SW 1271 (cell line): ENCODE measurements at places on chromosomes 2 and 18.

DNA sequence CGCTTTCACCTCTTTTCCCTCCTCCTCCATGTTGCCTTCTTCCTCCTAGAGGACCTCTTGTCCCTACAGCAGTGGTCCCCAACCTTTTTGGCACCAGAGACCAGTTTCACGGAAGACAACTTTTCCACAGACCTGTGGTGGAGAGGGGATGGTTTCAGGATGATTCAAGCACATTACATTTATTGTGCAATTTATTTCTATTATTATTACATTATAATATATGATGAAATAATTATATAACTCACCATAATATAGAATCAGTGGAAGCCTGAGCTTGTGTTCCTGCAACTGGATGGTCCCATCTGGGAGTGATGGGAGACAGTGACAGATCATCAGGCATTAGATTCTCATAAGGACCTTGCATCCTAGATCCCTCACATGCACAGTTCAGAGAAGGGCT lies 152.2 kb upstream of the NCKAP5 start:
- no peak for DNase-seq

DNA sequence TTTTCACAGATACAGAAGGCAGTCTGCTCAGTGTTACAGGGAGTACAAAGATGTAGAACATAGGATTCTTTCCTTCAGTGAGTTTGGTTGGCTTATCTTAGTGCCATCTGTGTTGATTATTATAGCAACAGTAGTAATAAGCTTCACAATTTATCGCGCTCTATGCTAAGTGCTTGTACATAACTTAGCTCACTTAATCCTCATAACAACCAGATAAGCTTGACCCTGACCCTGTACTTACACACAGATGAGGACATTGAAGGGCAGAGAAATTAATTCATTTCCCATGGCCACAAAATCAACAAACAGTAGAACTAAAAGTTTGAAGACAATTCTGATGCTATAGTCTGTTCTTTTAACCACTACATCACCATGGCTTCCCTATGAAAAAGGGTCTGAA lies 121.8 kb downstream of the SPHKAP start:
- no peak for DNase-seq

GRCh38 chr2:218000136-218000535 lies 2.7 kb downstream of the TNS1 start:
- DNase-seq, result no peak

DNA sequence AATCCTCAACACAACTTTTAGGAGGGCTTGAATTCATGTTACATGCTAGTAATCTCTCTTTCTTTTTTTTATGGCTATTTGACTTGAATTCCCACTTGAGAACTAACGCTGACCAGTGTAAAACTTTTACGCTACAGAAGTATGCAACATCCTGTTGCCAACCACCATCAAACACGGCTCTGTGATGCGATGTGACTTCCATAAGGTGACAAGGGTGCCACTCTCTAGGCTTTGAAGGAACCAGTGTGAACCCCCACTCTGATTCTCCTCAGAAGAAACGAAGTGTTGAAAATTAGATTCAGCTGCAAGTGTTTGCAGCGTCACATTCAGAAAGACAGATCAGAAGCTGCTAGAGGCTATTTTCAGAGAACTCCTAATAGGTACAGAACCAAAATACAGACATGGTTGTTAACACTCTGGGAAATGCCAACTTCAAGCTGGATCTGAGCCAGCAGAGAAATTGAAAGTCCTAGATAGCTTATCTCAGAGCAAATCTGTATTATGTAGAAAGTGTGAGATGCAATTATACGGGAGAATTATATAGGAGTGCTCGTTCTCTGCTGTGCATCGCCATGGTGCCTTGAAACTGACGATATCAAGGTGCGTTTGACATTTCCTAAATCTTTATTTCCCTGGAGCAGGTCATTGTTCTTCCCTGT lies 271.2 kb downstream of the LPIN1 start:
- no peak for DNase-seq

GRCh38 chr2:197450465-197450864 lies 2.9 kb upstream of the COQ10B start:
- DNase-seq, result no peak

DNA sequence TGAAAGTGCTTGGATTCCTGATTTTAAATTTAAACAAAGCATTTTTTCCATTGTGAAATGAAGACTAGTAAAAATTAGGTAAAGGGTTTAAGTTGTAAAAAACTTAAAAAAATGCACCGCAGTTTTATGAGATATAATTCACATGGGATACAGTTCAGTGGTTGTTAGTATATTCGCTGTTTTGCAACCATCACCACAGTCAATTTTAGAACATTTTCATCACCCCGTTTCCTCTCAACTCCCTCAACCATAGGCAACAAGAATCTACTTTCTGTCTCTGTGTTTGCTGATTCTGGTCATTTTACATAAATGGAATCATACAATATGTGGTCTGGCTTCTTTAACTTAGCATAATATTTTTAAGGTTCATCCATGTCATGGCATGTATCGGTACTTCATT lies 4.0 kb downstream of the DGKD start:
- DNase-seq, result no peak

DNA sequence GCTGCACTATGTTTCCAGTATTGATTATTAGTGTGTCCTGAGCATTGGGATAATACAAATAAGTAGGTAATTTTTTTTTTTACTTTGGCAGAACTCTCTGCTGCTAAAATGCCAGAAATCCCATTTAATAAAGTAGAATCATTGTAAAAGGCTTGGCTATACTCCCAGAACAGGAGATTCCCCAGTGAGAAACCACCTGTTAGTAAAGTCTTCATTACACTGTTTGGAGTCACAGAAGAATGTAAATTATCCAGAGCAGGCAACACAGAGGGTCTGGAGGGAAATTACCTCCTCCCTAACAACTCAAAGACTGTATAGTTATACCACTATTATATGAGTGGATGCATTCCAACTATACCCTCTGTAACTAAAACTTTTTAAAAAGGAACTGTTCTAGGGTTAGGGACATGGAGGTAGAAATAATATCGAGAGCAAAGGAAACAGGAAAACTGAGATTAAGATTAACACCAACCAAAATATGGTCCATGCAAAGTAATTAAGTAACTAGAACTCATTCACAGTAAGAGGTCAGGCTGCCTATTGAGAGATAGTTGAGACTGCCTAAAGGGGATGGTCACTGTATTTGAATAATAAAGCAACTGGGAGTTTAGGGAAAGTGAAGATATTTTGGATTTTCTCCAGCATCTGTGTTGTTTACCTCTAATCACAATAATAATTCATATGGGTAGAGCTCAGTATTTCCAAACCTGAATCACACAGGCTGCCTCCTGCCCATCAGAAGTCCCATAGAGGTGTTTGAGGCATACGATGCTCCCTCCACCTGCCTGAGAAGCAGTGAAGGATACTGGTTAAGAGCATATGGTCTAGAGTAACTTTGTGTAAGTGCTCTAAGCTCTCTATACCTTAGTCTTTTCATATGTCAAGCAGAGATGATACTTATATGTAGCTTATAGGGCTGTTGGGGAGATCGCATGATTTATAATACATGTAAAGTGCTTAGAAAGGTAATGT lies 34.4 kb downstream of the MAP2 start:
- DNase-seq, result no peak

DNA sequence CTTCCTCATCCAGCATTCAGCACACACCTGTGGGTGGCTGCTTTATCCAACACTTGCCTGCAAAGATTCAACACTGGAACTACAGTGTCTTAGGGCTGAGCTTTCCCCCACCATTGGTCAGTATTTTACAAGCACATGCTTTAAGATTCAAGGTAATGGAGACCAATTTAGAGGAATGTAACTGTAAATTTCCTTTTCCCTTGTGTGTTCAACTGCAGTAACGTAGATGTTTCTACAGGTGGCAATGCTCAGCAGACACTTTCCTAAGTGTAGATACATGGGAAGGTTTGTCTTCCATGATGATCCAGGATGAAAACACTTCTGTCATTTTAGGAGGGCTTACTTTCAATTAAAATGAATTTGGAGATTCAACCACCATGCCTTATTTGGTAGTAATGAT lies 143.6 kb upstream of the PXDN start:
- no peak for DNase-seq

GRCh38 chr2:29196792-29197788 lies 81.9 kb downstream of the CLIP4 start:
- peak; percentile 22 for DNase-seq

GRCh38 chr2:113251118-113251517 lies 27.6 kb downstream of the PAX8 start:
- DNase-seq, result no peak

GRCh38 chr2:16235747-16236146 lies 295.4 kb downstream of the MYCN start:
- DNase-seq, result no peak

GRCh38 chr18:23971666-23972230 lies 42.8 kb upstream of the TTC39C start:
- no peak for DNase-seq

GRCh38 chr2:219253753-219254589 lies at the start of gene TUBA4A:
TUBA4A (minus strand) TSS chr2:219253918; CDS start chr2:219253858, 60 bp downstream.
- peak; percentile 59 for DNase-seq

DNA sequence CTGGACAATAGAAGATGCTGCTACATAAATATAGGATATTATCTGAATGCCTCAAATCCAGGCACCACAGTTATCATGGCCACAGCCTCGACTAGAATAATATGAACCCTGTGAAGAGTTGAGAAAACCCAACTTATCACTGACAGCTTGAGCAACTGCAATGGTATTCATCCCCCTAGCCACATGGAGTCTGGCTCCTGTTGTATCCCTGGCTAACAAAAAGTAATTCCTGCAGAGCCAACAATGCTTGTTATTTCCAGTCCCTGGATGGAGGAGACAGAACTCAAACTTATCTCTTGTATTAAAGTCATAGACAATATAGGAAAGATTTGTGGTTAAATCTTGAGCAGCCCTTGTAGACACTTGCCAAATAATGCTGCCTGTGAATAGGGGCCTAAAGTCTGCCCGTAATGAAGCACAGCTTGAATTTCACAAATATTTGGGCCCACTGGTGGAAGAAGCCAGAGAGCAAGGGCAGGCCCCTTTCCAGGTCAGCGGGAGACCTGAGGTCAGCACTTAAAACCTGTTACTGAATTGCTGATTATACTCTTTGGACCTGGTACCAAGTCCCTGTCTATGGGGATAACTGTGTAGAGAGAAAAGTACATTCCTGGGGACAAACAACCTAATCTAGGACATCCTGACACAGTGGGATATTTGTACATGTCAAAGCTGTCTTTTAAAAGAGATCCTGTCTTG lies 28.4 kb upstream of the SUCLG1 start:
- DNase-seq, result no peak

DNA sequence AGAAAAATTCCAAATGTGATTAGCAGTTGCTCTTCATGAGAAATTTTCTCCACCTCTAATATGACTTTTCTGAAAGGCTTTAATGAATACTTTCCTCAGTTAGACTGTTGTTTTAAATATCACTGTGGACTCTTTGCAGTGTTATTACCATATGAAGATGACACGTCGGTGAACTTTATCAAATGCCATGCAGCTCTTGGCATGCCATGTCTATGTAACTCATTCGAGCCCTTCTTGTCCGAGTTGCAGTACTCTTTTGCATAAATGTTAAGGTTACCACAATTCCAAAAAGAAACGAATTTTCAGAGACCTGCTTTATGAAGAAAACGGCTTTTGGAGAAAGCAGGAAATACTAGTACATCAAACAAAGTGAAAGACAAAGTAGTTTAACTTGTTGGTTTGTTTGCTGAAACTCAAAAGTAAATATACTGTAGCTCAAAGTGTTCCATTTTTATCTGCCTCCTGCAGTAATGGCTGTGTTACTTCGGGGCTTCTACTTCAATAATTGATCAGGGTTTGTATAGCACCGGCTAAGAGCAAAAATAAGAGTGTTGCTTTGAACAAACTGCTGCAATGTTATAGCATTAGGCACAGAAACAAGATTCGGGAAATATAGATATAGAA lies 204.1 kb downstream of the ARHGAP15 start:
- DNase-seq, result no peak

GRCh38 chr2:111678651-111679050 lies 205.3 kb downstream of the ANAPC1 start:
- DNase-seq, result no peak

DNA sequence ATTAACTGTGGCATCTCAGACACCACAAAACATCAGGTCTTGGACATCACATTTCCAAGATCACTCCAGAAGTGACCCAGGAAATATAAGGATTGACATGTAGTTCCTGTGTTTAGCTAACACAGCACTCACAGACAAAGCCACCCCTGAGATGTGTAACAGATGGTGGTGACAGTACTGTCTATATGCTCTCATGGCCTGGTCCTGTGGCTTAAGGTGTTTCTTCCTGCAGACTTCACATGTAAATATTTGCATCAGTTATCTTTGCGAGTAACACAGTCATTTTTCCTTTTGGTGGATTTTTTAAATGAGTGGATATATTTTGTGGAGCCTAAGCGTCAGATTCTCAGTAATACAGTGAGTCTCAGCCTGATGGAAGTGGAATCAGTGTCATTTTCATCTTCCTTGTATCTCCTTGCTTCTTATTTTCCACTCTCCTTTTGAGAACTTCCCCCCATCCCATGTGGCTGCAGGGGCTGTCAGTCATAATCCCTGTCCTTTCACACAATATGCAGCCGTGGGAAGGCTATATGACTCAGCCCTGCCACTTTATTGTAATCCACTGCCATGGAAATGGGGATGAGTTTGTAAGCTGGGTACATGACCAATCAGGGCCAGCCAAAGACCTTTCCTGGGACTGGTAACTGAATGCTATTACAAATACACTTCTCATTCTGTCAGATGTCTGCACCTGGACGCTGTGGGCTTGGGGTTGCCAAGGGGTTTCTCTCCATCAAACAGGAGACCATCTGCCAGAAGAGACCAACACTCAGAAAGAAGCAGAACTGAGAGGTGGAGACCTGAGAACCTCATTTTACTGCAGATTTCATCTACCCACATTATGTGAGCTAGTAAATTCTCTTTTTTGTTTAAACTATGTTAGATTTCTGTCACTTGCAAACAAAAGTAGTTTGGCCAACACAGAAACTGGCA lies 74.3 kb downstream of the ICOS start:
- no peak for DNase-seq

GRCh38 chr2:201661366-201661765 lies 18.1 kb upstream of the TMEM237 start:
- DNase-seq, result no peak

GRCh38 chr18:5463390-5463789 lies 80.4 kb downstream of the EPB41L3 start:
- DNase-seq, result no peak

DNA sequence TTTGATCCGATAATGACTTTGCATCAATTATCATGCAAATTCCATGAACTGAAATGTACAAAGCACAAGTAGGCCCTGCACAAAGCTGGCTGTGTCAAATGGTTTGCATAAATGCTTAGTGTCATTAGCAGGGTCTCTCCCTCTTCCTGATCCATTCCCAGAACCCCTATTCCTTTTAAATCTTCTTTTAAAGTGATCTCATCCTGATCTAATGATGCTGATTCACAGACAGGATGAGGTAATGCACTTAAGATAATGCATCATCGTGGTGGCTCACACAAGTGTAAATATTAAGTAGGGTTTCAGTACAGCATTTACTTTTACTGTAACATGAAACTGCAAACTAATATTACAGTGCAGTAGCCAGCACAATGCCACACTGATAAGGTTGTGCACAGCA lies 304.8 kb upstream of the SOX11 start:
- DNase-seq, result no peak

- DNase-seq, result no peak
Measured at GRCh38 chr18:7584646-7585275, 17.6 kb downstream of the PTPRM start.
